ENCODE measurements at places on chromosomes 13 and 19.

DNA sequence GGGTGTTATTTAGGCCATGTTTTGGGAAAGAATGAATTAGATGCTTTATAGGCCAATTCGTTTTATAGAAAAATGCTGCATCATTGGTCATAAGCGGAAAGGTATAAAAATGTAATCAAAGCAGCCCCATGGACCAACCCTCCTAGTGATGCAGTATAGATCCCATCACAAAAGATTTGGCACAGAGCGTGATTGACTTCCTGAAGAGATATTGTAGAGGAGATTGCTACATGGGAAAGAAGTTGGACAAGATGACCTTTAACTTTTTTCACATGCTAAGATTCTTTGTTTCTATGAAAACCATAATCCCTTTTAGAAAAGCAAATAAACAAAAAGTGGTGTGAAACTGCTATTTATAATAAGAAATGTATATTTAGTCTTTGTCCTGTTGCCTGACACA lies 136.5 kb upstream of the FNDC3A start:
- DNase-seq: no peak

DNA sequence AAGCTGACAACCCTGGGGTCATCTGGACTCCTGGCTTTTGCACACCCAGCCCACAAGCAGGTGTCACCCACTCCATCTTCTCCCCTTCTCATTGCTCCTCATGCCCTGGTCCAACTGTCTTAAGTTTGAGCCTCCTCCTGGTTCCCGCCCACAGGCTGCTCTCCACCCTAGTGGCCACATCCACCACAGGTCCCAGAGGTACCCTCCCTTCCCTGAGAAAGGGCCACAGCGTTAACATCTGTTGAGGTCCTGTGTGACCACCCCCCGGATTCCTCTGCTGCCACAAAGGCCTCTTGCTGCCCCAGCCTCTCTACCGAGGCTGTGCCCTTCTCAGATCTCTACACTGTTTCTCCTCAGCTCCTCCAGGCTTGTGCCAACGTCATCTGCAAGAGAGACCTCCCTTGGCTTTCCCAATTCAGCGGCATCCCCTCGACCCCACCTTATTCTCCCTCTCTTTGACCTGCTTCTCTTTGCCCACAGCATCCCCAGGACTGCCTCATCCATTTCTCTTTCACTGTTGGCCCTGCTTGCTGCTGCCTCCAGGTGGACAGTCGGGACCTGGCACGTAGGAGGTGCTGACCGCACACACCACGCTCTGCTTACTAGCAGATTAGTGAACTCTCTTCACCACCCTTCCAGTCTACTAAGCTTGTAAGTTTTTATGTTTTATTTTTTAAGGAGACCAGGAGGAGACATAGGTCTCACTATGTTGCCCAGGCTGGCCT lies 33.3 kb downstream of the SUGP2 start:
- peak; percentile 7 for DNase-seq

DNA sequence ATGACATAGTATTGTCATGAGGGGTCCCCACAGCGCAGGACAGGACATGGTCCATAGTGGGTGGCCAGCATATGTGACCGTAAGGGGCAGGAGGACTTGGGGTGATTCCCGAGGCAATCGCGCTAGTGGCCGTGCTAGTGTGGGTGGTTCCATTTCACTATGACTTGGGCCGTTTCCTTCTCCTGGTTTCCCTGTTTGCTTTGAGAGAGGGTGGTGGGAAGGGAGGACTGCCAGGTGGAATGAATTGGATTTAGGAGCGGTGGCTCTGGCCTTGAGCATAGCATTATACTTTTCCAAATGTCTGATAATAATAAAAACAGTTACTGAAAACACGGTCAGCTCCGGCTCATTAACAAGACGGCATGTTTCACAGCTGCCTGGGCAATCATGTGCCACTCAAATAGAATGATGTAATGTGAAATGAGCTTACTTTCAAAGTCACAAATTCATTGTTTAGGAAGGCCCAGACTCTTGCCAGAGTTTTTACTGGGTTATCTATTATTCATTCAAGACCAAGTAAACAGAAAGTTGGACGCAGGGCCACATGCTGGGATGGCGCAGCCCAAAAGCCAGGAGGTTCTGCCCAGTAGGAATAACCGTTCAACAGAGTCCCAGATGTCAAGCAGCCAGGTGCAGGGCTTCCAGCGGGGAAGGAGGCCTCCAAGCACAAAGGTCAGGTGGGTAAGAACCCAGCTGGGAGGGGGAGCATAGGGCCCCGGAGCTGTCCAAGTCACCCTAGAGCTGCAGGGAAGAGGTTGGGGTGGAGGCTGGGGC lies 19.6 kb upstream of the SLC15A1 start:
- DNase-seq: no peak

GRCh38 chr13:27203854-27204253 lies 32.2 kb upstream of the USP12 start:
- peak; percentile 7 for DNase-seq

DNA sequence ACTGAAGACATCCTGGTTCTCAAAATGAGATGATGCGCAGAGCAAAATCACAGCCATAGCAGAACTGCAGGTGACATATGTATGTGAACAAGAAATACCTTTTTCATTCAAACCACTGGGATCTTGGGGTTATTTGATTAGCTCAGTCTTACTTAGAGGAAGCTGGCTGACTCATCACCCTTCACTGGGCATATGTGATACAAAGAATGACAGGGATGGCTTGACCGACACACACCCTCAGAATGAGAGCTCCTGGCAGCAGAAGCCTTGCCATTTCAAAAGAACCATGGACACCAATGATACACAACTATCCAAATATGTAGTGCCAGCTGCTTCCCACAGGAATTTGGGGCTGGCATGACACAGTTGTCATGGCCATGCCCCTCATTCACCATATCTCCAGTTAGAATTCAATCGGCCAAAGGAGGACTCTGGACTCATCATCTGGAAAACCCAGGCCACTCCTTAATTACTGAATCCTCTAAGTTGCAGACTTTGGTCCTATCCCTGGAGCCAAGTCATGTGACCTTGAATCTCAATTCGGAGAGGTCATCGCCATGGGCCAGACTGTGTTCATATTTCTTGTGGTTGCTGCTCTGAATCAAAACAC lies 115.8 kb downstream of the KATNAL1 start:
- DNase-seq: peak; percentile 19

DNA sequence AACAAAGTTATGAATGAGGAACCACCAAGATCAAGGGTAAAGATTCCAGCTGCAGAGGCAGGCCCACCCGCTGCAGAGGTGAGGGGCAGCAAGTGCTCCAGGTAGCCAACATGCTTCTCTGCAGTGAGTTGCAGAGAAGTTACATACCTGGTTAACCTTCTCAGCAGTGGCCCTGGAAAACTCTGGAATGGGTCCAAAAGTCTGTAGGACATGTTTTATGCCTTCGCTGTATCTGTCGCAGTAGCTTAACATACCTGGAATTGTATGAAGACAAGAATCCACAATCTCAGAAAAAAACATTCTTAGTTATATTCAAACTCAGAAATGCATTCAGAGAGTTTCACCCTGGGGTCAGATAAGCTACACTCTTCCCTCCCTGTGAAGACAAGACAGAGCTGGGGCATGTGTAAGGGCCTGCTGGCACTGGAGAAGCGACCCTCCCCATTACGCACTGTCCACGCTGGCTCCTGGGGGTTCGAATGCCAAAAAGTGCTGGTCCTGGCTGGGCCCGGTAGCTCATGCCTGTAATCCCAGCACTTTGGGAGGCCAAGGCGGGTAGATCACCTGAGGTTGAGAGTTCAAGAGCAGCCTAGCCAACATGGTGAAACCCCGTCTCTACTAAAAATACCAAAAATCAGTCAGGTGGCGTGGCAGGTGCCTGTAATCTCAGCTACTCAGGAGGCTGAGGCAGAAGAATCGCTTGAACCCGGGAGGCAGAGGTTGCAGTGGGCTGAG lies 121.0 kb downstream of the CRYL1 start:
- DNase-seq: no peak

DNA sequence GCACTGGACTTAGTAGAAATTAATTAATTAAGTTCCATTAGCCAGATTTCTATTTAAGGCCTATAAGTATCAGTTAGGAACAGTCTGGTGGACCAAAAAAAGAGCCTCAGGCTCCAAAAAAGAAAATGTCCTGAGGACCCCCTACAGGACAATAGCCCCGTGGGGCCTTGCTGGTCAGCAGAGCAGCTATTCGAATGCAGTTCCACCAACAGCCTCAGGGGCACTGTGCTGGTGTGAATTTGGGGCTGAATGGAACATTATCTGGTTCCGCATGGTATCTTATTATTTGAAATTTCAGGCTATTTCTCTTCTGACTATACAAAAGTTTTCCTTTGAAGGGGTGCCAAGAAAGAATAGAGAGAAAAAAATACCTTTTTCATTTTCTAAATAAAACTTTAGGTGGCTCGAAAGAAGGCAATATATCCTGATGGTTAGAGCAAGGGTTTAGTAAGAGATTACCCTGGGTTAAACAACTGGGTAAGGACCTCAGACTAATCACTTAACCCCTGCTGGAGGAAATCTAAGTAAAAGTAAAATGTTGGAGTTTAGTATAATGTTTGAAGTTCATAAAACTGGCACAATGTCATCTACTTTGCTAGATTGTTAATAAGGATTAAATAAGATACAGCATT lies 147.2 kb downstream of the MIPEP start:
- DNase-seq: no peak

DNA sequence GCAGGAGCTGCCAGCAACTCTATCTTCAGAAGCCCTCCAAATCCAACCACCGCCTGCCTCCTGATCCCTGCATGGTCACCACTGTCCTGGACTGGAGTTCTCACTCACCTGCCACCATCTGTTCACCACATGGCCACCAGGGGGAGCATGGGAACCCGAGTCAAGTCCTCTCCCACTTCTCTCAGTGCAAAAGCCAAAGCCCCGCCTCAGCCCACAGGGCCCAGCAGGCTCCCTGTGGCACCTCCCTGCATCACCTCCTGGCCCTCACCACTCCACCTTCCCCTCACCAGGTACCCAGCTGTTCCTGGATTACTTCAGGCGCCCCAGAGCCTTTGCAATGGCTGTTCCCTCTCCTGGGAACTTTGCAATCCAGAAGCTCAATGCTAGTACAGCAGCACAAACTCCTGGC lies 5.3 kb downstream of the DHPS start:
- DNase-seq: peak; percentile 72
